ENCODE measurements at places on chromosomes 1 and 21.

DNA sequence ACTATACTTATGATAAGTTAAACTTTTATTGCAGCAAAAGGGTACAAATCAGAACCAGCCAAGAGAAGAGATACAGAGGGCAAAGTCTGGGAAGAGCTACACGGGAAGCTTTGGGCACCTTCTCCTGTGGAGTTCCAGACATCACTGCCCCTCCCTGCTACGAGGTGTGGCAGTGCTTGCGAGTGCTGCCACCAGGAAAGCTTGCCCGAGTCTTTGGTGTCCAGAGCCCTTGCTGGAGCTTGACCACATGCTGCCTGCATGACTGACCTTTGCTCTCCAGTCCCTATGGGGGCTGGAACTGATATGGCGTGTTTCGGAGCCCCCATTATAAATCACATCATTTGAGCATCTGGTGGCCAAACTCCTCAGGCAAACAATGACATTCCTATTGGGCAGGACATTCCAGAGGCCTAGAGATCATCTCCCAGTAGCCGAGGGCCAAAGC, 23.4 kb downstream of the PLEKHO1 start:
- DNase-seq, result no peak

- no peak for DNase-seq
These were observed 66.8 kb downstream of the SLC27A3 start for GRCh38 chr1:153842006-153842471.

DNA sequence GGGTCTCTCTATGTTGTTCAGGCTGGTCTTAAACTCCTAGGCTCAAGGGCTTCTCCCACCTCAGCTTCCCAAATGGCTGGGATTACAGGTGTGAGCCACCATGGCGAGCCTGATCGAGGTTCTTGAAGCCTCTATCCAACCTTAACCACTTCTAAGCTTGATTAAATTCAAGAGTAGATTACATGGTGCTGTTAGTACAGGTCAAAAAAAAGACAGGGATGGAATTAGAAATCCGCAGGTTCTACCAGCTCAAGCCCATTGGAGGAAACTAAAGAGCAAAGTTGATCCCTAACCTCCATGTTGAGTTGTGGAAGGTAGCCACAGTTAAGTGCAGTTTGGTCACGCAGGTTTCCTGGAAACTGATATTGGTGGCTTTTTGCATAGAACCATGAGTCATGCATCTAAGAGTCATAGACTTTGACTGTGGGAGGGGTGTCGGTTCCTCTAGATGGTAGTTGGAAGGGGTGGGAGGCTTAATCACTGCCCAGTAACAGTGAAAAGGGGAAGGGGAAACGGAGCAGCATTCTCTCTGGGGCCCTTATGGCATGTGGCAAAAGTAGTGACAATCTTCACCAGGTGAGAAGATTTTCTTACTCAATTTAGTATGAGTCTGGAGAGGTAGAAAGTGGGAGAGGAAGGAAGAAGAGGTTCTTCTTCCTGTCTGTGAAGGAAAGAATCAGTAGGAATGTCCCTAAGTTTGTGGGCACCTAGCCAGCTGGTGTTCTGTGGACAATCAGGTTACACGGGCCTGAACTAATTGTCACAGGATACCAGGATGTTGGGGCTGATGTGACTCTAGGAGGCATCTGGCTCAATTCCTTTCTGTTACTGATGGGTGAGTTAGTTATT, 7.0 kb downstream of the CD53 start:
- DNase-seq, result peak; percentile 41

DNA sequence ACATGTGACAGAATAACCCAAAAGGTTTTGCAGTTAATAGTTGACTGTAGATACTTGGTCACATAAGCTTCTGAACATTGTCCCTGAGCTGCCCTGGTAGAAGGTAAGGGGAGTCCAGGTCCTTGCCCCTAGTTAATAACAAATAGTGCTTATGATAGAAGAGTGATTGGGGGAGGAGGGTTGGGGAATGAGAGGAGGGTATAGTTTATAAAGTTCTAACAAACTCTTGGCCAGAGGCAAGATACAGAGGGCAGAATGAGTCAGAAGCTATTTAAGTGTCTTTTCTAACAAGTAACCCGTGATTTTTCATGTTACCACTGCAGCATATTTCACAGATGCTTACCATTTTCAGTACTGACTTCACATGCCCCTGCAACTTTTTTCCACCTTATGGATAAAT, 26.7 kb upstream of the MYOCOS start:
- DNase-seq, result no peak

DNA sequence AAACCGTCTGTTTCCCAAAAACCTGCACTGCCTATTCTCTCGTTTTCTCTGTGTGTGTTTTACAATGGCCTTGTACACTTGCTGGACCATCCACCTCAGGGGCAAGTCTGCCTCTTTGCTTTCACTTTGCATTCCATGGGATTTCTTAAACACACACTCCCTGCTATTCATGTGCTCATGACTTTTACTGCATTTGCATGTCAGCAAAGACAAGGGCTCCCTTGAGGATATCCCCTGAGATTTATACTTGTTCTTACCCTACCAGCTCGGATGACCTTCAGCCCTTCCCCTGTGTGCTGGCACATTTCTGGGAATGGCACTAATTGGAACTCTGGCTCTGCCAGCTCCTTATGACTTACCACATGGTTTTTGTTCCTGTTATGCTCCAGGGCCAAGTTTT, 386.9 kb downstream of the AMY1C start:
- no peak for DNase-seq

DNA sequence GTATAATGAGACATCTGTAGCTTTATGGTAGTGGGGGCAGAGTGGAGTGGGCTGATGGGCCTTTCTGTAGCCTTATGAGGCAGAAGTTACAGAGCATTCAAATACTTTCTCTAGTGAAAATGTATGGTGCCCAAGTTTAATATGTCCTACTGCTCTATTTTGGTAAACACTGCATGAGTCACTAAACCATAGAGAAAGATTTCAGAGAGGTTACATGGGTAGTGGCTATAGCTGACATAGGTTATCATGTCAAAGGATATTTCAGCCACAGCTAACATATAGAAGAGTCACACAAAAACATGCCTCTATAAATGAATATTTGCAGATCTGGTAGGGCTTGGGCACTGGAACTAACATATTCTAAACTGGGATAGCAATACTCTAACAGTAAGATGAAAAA, 212.4 kb upstream of the USP25 start:
- DNase-seq, result no peak

GRCh38 chr1:211739671-211740411, 64.4 kb upstream of the NEK2 start:
- DNase-seq, result no peak

DNA sequence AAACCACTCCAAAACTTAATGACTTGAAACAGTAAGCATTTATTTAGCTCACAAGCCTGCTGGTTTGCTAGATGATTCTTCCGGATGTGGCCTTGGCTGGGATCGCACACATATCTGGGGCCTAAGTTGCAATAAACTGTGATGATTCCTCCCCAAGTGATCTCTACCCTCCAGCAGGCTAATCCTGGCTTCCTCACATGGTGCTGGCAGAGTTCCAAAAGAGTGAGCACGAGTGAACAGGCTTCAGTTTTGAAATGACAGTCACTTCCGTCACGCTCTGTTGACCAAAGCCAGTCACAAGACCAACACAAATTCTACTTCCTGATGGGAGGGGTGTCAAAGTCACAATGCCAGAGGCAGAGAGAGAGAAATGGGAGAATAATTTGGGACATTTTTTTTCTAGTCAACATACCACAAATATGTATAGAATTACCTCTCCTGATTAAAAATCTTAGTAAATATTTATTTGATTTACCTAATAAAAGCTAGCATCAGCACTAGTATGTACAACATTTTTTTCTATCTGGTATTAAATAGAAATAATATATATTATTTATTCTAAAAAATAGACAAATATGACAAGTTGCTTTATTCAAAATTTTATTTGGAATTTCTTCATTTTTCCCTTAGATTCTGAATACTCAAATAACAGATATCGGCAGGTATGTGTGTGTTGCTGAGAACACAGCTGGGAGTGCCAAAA, 292.7 kb downstream of the TPR start:
- peak; percentile 96 for DNase-seq

DNA sequence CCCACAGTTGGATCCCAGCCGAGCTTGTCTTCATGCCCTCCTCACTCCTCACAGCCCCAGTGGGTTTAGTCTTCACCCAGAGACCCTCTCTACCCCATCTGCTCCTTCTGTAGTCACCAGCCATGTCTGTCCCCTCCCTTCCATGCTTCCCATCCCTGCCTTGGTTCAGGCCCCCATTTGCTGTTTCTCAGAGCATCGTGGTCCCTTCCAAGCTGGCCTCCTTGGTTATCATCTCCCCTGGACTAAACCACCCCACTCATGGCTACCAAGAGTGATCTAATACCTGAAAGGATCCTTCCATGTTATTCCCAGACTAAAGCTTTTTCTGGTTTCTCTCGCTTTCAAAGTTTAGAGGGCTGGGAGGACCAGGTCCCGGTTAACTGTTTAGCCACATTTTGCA, 8.3 kb downstream of the CNIH3 start:
- no peak for DNase-seq

GRCh38 chr1:40185951-40186864, 25.0 kb downstream of the RLF start:
- DNase-seq, result no peak

DNA sequence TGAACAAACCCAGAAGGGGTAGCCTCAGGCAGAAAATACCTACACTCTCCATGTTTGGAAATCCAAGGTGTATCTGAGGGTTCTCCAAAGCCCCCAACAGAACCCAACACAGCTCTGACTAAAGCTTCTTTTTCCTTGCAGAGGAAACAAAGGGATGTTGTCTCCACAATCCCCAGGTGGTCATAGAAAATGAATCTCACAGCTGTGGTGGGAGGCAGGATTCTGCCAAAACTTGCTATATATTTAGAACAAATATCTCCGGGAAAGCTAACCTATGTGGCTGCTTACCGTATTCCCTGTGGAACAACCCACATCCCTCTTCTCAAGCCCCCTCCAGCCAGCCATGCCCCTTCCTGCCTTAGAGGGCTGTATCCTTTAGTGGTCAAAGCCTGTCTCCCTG, 406.1 kb downstream of the PRDM2 start:
- DNase-seq, result no peak

DNA sequence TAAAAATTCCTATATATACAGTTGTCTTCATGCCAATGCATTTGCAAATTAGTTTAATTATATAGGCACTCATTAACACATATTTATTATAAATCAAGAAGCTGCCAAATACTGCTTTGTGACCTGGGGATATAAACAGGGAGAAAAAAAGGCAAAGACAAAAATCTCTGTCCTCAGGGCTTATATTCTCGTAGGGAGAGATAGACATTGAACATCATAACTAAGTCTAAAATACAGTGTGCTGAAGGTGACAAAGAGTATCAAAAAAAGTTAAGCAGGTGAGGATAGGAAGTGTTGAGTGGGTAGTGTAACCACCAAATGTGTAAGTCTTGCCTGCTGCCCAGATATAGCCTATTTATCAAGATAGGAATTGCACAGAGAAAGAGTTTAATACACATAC, 40.7 kb upstream of the LYPLAL1 start:
- no peak for DNase-seq

- DNase-seq, result no peak
These were observed 16.7 kb upstream of the TTLL10 start for GRCh38 chr1:1157033-1157365.

- DNase-seq, result no peak
These were observed 32.9 kb downstream of the MIS18A start for GRCh38 chr21:32245971-32246370.

DNA sequence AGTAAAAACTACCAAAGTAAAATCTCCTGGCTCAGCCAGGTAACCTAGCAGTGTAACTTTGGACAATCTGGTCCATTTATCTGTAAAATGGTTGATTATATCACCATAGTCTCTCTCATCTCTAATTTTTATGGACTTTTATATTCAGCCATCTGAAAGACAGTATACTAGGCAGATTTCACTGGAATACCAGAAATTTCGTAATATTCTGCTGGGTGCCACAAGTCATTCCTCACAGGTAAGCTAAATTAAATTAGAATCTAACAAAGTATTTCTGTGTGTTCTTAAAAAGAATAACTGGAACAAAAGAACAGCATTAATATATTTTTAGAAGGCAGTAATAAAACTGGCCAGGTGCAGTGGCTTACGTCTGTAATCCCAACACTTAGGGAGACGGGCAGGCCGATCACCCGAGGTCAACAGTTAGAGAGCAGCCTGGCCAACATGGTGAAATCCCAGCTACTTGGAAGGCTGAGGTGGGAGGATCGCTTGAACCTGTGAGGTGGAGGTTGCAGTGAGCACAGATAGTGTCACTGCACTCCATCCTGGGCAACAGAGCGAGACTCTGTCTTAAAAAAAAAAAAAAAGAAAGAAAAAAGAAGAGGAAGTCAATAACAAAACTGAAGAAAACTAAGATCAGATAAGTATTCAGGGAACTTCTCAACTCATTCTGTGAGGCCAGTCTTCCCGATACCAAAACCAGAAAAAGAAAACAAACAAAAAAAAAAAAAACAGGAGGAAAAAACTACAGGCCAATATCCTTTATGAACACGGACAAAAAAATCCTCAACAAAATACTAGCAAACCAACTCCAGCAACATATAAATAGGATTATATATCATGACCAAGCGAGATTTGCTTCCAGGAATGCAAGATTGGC, 35.9 kb downstream of the PIK3R3 start:
- no peak for DNase-seq

DNA sequence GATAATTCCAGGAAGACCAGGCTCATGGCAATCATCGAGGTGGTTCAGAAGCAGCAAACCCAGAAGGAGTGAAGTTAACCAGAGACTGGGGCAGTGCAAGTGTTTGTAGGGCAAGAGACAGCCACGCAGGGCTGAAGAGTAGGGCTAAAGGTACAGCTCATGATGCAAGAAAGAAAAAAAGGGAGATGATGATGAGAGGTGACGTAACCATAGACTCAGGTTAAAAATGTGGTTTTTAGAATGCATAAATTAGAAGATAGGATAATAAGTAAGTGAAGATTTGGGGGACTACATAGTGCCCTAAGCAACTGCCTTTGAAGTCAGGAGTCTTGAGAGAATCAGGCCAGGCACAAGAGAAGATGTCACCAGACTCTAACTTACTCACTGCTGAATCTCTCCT, 333 bp downstream of the LCE7A start:
- no peak for DNase-seq

- DNase-seq, result peak; percentile 84
These were observed 6.7 kb upstream of the VSIG8 start for GRCh38 chr1:159869173-159869572.

DNA sequence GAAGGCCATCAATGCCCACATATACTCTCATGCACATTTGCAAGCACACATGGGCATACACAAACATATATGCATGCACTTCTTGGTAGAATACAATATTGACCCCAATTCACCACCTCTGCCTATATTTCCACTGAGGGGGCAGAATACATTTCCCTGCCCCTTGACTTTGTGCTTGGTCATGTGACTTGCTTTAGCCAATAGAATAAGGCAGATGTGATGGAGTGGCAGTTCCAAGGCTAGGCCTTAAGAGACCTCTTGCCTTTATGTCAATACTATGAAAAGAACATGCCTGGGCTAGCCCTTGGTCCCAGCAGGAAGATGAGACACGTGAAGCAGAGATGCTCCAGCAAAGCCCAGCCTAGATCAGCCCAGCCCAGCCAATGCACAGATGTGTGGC, 66.0 kb upstream of the GRIK3 start:
- no peak for DNase-seq

- DNase-seq, result no peak
These were observed 57.1 kb downstream of the TGFB2 start for GRCh38 chr1:218401998-218402785.

GRCh38 chr1:225042263-225042662, 112.8 kb downstream of the DNAH14 start:
- no peak for DNase-seq

- no peak for DNase-seq
These were observed 35.4 kb upstream of the SCMH1 start for GRCh38 chr1:41277371-41277975.

- peak; percentile 76 for DNase-seq
These were observed 9.2 kb upstream of the CBR3 start for GRCh38 chr21:36125512-36126207.

GRCh38 chr1:67830928-67831830, 2.1 kb downstream of the GNG12 start:
- peak; percentile 29 for DNase-seq
